Glutamatergic neuron (in vitro differentiated cells): ENCODE measurements at places on chromosomes 1 and 21. TPM values are rescaled to one million over a fixed set of nuclear protein-coding genes. Genes with fewer than 3 reads are reported as not detected.

DNA sequence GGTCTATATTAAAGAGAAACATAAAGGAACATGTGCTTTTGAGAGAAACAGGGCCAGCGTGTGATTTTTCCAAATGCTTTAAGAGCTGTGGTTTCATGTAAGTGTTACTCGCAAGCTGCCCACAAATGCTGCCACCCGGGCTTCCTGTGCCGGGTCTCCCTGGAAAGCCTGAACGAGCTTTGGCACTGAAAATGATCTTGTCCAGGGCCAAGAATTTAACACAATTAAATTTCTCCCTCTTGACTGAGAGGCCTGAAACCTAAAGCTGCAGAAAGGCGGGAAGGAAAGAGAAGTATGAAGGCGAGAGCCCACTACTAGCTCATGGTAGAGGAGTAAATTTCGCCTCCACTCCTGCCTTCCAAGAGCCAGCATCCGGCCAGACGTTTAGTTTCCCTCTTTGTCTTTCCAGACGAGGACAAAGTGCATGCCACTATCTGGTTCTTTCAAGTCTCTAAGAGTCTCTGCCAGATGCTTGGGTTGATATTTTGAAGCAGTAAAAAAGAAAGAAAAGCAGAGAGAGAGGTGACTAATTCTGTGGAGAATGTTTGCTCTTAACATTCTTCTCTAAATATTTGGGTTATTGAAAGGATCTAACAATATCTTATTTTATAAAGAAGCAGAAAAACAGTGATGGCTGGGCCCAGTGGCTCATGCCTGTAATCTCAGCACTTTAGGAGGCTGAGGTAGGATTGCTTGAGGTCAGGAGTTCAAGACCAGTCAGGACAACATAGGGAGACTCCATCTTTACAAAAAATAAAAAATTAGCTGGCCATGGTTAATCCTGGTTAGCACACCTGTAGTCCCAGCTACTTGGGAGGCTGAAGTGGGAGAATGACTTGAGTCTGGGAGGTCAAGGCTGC, 100.0 kb upstream of the HNRNPU start:
- no peaks in the 10 kb centered on the region for H3K27me3 ChIP-seq
- no peak overlapping the region for H3K27ac ChIP-seq
- no peak for DNase-seq
- H3K36me3 ChIP-seq, result no peaks in the 10 kb centered on the region

DNA sequence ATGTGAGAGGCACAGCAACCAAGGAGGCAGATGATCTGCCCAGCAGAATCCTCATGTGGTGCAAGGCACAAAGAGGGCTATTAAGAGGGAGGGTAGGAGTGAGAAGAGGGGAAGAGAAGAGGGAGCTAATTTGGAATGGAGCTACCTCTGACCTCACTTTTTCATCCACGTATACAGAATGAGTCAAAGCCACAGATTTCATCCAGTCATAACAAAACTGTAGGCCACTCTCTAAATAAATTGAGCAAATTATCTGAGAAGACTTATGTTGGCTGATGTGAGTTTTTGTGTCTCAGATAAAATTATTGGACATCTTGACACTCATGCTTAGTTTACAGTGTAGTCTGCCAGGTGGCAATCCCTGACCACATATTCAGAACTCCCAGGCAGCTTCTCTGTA, 325.6 kb downstream of the TTLL7 start:
- peaks cover 3% of the 10 kb centered on the region for H3K36me3 ChIP-seq
- no peak overlapping the region for H3K27ac ChIP-seq
- DNase-seq, result no peak
- H3K4me3 ChIP-seq, result no peak overlapping the region
- H3K4me1 ChIP-seq, result no peaks in the 10 kb centered on the region

- no peak overlapping the region for H3K4me3 ChIP-seq
- H3K36me3 ChIP-seq, result no peaks in the 10 kb centered on the region
- peaks cover 11% of the 10 kb centered on the region for H3K27me3 ChIP-seq
- H3K4me1 ChIP-seq, result peaks cover 6% of the 10 kb centered on the region
These were observed 15.1 kb upstream of the TENT5B start for GRCh38 chr1:27027575-27028250.

DNA sequence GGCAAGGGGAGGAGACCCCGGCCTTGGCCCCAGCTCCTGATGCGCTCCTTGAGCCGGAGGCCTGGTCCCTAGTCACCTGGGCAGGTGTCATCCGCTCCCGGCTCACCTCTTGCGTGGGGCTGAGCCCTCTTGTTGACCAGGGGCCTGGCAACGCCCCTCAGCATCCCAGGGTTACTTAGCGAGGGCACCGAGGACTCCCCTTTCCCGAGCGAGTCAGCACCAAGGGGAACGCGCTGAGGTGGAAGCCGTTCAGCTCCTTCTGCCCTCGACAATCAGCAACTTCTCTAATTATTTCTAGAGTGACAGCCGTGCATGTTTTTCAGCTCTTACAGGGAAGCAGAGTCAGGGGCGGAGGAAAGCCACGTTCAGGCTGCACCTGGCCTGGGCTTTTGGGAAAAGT, 522 bp downstream of the SLC45A1 start:
- no peak for DNase-seq
- peaks cover 5% of the 10 kb centered on the region for H3K36me3 ChIP-seq
- H3K27ac ChIP-seq, result no peak overlapping the region
- peaks cover 6% of the 10 kb centered on the region for H3K4me1 ChIP-seq
- peaks cover 10% of the 10 kb centered on the region for H3K27me3 ChIP-seq

GRCh38 chr1:192584866-192585265, 9.3 kb downstream of the RGS1 start:
- H3K27ac ChIP-seq, result no peak overlapping the region
- no peaks in the 10 kb centered on the region for H3K27me3 ChIP-seq
- DNase-seq, result no peak
- H3K4me3 ChIP-seq, result no peak overlapping the region
- no peaks in the 10 kb centered on the region for H3K4me1 ChIP-seq

GRCh38 chr1:118575060-118575459, 390.0 kb upstream of the SPAG17 start:
- H3K4me3 ChIP-seq, result peak overlapping the region; percentile 16
- no peak overlapping the region for H3K27ac ChIP-seq
- peaks cover 4% of the 10 kb centered on the region for H3K27me3 ChIP-seq
- H3K4me1 ChIP-seq, result no peaks in the 10 kb centered on the region

The NTMT2 gene
- not detected for total RNA-seq
